ENCODE measurements at places on chromosomes 7 and 10.

GRCh38 chr10:72295330-72295910 is 21.7 kb downstream of the DDIT4 start:
- DNase-seq: no peak

GRCh38 chr7:13563680-13564079 is 425.8 kb downstream of the ETV1 start:
- DNase-seq: no peak

GRCh38 chr10:28698075-28698474 is 20.8 kb downstream of the BAMBI start:
- DNase-seq: no peak

- DNase-seq: no peak
Observed at GRCh38 chr10:31204090-31204489, 114.9 kb upstream of the ZEB1 start.

- DNase-seq: no peak
Observed at GRCh38 chr10:12489357-12489756, 140.0 kb downstream of the CAMK1D start.

DNA sequence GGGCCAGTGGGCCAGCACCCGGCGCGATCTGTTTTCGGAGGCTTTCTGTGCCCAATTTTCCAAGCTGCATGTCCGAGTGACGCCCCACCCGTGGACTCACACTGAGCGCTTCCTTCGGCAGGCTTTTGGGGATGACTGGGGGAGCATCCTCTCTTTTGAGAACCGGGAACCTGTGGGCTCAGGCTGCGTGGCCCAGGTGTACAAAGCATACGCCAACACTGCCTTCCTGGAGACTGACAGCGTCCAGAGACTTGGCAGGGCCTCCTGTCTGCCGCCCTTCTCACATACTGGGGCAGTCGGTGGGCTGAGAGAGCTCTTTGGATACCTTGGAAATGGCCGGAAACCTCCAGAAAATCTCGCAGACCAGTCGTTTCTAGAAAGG is 1.0 kb downstream of the ADCK2 start:
- no peak for DNase-seq

GRCh38 chr7:42338231-42338915 is 101.4 kb upstream of the GLI3 start:
- no peak for DNase-seq

DNA sequence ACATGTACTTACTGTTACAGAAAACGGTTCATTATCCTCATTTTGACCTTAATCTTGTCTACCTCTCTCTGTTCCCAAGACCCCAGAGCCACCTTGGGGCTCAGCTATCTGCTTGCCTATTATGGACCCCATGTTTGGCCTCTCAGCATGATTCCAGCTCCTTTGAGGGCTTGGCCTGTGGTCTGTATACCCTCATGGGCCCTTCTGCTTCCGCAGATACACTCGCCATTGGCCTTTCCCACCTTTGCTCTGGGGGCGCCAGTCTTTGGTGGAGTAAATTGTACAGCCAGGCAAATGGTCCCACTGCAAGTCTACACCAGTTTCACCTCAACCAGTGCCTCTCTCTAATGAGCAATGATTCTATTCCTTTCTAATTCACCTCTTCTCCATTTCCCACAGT is 109.2 kb upstream of the ZNF746 start:
- DNase-seq: no peak

- DNase-seq: no peak
Observed at GRCh38 chr10:125479059-125479458, 203.9 kb downstream of the TEX36 start.

DNA sequence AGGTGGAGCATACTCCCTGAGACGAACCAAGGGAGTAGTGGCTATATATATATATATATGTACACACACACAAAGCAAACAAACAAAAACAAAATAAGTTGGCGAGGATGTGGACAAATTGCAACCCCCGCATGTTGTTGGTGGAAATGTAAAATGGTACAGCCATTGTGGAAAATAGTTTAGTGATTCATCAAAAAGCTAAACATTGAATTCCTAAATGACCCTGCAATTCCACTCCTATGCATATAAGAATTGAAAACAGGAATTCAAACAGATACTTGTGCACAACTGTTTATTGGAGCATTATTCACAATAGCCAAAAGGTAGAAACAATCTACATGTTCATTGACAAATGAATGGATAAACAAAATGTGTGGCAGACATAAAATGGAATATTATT is 407.9 kb downstream of the KCNMA1 start:
- no peak for DNase-seq

- DNase-seq: no peak
Observed at GRCh38 chr10:82335831-82336230, 460.8 kb downstream of the NRG3 start.

DNA sequence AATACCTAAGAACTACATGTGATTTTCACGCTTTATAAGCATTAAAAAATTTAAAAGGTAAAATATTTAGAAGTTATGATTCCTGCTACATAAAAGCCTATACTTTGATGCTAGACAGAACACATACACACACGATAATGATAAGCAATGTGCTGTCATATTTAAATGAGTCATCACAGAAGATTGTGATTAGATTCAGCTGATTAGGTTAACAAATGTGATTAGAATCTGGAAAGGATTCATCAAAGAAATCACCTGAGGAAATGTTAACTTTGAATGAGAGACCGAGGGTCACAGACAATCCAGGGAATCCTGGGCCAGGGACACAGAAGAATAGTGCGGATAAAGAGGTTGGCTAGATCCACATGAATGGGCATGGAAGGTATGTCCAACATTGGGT is 42.0 kb upstream of the CYP2C18 start:
- no peak for DNase-seq

DNA sequence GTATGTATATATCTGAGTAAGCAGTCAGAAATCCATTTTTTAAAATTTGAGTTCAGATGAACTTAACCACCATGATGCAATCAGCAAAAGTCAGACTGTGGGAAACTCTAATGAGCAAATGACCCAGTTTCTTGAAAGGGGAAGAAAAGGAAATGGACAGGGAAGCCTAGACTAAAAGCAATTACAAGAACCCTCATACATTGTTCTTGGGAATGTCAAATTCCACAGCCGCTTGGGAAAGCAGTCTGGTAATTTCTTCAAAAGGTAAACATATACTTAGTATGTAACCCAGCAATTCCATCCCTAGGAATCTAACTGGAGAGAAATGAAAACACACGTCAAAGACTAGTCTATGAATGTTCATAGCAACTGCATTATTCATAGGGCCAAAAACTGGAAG is 16.4 kb upstream of the FOXK1 start:
- no peak for DNase-seq

DNA sequence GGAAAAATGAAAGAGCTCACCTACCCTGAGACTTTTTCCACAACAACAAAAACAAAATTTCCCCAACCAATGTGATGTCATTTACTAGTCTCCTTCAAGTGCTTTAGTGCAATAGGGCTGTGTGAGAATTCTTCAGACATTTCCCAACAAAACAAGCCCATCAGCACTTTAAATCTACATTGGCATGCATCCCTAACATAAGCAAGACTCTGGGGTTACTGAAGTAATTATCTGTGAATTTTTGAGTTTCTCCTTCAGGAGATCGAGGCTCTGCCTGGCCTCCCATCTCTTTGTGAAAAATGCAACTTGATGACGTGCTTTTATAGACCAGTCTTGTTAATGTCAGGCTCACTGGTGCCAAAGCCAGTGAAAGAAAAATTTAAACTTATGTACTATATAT is 255.6 kb downstream of the GFRA1 start:
- DNase-seq: no peak

- DNase-seq: no peak
Observed at GRCh38 chr10:71644307-71645180, 75.0 kb downstream of the C10orf105 start.

DNA sequence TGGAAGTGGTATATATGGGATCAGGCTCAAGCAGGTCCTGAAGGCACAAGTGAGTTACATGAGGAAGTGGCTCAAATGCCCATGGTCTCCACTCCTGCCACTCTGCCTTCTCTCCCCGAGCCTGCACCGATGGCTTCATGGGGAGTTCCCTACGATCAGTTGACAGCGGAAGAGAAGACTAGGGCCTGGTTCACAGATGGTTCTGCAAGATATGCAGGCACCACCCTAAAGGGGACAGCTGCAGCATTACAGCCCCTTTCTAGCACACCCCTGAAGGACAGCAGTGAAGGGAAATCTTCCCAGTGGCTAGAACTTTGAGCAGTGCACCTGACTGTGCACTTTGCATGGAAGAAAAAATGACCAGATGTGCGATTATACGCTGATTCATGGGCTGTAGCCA is 95.3 kb downstream of the HOXA1 start:
- no peak for DNase-seq

DNA sequence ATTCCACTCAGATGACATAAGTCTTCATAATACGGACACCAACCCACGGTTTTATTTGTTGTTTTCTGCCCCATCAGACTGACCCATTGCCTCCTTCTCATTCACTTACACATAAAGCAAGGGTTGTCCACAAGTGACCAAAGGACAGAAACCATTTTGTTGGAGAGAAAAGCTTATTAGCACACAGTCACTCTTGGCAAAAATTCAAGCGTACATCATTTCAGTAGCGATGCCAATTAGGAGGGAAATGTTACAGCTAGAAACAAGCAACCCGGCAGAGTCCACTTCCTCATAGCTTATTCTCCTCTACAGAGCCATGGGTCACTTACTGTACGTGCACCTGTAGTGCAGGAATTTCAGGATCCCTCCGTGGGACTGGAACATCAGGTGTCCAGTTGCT is 23.0 kb downstream of the ABLIM1 start:
- DNase-seq: no peak

DNA sequence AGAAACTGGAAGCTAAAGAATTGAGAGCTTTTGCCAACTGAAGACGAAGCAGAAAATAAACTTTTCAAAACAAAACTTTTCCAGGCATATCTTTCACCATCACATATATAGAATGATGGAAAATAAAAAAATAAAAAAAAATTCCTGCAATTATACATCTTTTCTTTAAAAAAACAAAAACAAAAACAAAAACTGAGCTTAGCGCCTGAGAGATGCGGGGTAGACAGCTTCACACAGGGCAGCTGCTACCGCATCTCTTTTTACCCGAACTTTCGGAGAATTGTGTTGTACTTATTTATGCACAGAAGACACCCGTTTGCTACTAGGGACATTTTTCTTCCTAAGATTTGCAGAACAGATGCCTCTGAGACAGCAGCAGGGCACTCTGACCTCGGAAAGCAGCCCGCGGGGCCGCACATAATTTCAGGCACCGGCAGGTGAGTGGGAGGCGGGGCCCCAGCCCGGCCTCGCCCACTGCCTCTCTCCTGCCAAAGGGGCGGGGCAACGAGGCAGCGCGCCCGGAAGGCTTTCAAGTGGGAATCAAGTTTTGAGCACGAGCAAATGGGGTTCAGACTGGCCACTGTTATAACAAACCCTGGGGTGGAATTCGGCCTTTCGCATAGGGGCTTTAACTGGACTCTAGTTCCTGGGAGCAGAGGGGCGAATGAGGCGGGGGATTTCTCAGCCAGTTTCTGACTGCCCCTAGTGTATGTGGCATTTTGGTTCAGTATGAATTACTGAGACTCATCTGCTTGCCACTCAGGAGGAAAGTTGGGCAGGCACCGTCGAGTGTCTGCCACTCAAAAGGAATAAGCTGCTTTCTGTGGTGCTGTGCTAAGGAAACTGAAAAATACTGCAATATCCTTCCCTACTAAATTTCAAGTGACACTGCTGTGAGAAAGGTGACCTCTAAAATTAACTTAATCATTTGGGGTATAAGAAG is 18.5 kb upstream of the FAM133B start:
- no peak for DNase-seq

DNA sequence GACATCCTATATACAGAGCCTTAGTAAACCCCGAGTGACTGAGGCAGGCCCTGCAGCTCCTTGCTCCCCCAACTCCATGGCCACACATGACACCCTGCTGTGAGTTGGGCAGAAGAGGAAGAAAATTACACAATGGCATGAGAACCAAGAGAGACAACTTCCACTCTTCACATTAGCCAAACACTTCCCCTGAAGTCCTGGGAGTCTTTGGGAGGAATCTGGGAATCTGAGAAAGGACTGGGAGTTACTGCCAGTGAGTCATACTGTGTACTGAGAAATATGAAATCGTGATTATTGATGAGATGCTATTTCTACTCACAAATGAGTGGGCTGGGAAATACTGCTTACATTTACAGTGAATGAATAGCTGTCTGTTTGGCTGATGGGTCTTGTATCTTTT is 116.6 kb downstream of the SPAG6 start:
- no peak for DNase-seq

DNA sequence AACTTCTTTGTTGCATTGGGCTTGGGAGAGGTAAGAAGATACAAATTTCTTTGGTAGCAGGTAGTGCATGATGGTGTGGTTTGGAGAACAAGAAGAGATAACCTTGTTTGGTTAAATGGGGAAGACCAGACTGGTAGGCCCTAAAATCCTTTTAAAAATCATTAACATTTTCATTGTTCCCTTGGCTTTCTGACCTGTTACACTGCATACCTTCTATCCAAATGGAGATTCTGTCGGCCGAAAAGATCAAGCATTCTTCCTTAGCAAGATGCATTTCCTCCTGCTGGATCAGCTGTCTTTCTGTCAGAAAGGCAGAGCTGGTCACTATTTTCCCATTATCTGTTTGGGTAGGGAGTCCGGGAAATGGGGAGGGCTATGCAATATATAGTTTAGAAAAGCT is 33.7 kb downstream of the AGK start:
- no peak for DNase-seq

DNA sequence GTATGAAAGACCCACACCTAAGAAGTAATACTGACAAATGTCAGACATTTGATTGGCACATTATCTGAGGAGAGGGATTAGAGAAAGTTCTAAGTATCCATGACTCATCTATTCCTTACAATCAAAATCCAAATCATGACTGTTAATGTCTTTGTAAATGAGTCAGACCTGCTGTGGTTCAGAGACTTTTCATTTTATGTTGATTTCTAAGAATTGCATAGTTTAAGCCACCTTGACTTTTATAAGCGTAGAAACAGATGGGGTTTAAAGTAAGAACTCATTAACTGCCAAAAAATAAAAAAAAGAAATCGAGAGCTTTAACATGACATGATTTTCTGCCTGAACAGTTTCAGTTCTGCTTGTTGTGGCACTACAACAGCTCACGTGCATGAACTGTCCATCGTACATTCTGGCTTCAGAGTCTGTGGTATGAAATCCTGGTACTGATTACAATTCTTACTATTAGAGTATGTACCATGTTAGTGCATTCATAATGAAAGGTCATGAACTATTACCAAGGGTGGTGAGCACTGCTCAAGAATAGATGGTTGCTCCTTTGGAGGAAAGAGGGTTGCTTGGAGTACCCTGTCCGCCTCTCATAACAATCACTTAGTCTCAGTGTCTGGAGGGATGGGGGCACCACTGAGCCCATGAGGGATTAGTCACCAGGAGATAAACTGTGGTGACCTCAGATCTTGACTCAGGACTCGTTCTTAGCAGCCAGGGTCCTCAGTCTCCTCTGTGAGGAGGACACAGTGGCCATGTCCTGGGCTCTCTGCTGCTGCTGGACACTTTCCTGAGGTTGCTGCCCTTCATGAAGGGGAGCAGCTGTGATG is 42.2 kb downstream of the ACSM6 start:
- DNase-seq: no peak

DNA sequence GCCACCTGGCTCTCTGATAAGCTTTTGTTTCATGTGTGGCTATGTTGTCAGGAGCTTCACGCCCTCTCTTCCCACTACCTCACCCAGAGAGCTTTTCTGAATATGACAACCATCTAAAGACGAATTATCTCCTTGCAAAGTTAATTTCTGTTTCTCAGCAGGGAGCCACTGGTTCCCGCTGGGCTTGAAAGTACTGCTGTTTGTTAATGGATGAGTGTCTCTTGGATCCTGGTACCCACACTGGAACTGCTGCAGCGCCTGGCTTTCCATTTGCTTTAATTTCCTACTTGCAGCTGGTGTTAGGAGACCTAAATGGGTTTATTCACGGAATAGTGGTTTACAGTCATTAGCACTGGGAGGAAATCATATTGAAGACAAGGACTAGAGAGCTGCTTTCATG is 267.9 kb upstream of the LRGUK start:
- peak; percentile 69 for DNase-seq

Measured in NCI-H2081 treated with DMSO at 0.1 percent for 48 hours (cell line).